ENCODE measurements at places on chromosomes 12 and 14.
A peak's percentile ranks its signal among the peaks of the same experiment; 100 is the strongest.

- no peak for DNase-seq
Observed at GRCh38 chr12:44626883-44627282, 249.2 kb downstream of the NELL2 start.

- no peak for DNase-seq
Observed at GRCh38 chr14:71947947-71948500, 15.8 kb downstream of the RGS6 start.

DNA sequence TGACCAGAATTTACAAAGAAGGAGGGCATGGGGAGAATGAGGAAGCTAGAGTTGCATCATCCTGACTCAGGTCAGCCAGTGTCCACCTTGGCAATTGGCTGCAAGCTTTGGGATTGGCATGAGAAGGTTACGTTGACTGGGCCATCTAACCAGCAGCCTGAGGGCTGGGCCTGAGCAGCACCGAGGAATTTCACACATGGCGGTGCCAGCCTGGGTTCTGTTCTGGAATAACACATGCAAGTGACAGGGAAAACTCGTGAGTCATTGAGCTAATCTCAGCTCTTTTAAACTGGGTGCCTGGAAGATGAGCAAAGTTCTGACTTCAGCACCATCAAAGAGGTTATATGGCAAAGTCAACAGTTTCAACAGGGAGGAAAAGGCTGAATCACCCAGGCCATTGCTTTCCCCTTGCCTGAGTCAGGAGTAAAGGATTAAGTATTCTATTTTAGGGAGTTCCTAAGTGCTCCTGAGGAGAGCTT is 543.2 kb upstream of the TBX3 start:
- DNase-seq = peak; percentile 92

GRCh38 chr14:64112867-64113678 is 181.1 kb downstream of the ESR2 start:
- DNase-seq = no peak

DNA sequence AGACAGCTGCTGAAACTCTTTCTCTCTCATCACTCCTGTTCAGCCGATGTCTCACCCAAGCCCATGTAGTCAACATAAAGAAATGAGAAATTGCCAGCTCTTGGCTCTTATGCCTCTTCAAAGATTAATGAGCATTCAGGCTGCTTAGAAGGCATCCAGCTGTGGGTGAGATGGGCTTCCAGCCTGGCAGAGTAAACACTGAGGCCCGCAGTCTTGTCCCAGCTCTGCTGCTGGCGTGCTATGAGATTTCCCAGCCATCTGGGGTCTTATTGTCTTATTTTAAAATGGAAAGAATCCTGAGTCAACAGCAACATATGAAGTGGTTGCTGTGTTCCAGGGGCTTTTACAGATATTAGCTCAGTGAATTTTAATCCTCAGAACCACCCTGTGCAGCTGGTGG is 12.6 kb downstream of the RXYLT1 start:
- DNase-seq = no peak

DNA sequence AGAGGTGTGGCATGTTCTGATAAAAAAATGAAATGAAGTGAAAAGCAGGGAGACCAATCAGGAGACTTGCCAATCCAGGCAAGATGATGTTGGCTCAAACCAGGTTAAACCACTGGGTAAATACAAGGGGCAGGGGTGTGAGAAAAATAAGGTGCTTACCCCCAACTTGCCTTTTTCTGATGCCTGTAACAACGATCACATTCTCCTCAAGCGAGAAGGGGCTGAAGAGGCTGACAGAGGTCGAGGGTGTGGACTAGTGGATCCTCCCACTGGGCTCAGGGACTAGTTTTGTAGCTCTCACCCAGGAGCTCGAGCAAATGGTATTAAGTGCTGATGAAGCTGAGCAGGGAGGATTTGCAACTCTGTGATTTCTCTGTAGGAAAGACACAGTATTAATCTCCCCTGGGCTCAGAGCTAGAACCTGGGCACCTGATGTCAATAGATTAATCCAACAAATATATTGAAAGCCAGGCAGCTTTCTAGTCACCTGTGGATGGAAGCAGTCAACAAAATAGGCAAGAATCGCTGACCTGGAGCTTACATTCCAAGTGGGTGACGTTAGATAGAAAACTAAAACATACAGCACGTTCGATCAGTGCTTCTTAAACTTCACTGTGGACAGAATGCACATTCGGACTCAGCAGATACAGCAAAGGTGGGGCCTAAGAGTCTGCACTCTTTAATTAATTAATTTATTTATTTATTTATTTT is 15.2 kb upstream of the EAPP start:
- DNase-seq = peak; percentile 27
